ENCODE measurements at places on chromosomes 5 and 9.

DNA sequence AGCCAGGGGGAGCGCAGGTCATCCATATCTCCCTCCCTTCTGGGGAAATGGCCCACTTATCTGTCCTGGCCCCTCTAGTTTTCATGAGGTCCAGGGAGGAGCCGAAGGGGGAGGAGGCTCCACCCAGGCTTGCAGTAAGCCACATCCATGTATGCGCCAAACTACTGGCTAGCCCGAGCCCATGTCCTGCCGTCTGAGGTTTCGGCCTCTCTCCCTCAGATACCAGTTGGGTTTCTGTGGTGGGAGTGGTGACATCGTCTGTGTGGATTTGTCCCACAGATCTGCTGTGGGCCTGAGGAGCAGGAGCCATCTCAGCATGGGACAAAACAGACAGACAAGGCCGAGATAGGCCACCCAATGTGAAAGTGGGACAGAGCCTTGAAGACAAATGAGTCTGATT is 78.3 kb upstream of the ORM1 start:
- no peak for DNase-seq

DNA sequence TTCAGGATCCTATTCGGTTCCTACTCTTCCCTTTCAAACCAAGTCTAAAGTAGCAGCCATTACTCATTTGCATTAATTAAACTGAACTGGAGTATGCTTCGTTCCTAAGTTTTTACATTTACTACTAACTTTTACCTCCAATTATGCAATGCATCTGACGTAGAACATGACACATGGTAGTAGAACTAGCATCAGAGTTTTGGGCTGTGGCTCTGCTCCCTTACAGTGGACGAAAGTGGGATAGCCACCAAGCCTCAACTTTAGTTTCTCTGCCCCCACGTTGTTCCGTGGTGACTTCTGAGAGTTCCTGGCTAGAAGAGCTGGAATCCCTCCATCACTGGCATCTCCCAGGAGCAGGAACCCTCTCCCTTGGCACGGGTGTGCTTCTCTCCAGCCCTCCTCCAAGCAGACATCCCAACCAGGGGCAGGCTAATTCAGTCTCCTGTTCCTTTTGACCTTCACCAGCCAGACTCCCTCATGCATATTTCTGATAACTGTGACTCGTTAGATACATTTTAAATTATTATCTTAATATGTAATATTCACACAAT is 2.9 kb downstream of the IFNE start:
- DNase-seq, result no peak

DNA sequence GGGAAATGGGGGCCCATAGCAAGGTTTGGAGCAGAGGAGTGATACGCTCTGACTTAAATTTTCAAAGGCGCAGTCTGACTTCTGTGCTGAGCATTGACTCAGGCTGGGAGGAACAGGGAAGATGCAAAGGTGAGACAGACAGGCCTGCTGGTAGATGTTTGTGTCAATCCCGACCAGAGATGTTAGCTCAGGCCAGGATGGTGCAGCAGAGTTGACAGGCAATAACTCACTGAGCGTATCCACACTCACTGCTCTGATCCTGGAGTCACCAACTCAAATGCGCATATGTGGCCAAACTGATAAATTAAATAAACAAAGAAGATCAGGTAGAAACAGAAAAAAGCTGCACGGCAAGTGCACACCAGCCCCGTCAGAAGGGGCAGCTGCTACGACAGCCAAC is 95.3 kb downstream of the SPOCK1 start:
- no peak for DNase-seq

- DNase-seq, result no peak
Observed at GRCh38 chr9:17906176-17906840, 327.4 kb downstream of the SH3GL2 start.

GRCh38 chr5:337563-338130 is 16.1 kb downstream of the AHRR start:
- DNase-seq, result no peak

- peak; percentile 62 for DNase-seq
Observed at GRCh38 chr9:95143591-95144561, 173.6 kb downstream of the FANCC start.

GRCh38 chr9:13171261-13171660 is 108.2 kb downstream of the MPDZ start:
- DNase-seq, result no peak

DNA sequence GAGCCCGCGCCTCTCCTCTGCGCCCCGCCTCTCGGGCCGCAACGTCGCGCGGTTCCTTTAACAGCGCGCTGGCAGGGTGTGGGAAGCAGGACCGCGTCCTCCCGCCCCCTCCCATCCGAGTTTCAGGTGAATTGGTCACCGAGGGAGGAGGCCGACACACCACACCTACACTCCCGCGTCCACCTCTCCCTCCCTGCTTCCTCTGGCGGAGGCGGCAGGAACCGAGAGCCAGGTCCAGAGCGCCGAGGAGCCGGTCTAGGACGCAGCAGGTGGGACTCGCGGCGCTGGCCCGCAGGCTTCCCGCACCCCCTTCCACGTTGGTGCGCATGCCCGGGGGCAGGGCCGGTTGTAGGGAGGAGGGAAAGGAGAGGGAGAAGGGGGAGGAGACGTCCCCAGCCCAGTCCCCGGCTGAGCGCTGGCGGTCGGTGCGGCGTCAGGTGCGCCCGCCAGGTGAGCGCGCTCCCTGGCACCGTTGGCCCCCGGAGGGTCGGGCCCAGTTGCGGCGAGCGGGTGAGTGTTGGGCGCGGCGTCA is at the start of gene OCLN:
TSS of gene OCLN (plus strand) at position 400 of the 532 bp plus-strand sequence. CDS start 11,455 bp downstream, outside the sequence.
- DNase-seq, result no peak

GRCh38 chr5:53418409-53418808 is 62.0 kb upstream of the FST start:
- no peak for DNase-seq

DNA sequence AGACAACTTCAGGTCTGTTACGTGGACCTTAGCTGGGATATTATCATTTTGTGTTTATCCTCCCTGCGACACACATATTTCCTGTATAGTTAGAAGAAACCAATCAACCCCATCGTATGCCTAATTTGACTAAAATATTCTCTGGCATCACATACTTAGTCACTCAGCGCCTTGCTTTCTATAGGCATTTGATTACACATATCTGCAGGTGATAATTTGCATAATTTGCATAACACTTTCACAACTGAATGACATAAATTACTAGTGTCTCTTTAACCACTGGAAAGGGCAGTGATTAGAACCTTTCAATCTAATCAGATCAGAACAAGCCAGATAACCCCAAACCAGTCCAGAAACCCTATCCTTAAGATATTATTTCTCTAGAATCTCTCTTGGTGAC is 390.2 kb downstream of the TLR4 start:
- no peak for DNase-seq

GRCh38 chr9:70052768-70053167 is 9.1 kb downstream of the MAMDC2 start:
- no peak for DNase-seq

GRCh38 chr5:39455645-39456044 is 30.9 kb upstream of the DAB2 start:
- DNase-seq, result no peak

DNA sequence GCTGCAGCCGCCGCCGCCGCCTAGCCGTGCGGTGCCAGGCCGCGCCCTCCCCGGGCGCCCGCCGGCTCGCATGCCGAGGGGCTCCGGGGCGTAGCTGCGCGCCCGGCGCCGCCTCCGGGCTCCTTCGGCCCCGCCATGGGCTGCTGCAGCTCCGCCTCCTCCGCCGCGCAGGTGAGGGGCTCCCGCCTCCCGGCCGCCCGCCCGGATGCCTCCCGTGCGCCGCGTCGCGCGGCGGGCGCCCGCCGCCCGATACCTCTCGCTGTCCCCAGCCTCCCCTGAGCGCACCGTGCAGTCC is 230 bp downstream of the SLC44A1 start:
- DNase-seq, result no peak

DNA sequence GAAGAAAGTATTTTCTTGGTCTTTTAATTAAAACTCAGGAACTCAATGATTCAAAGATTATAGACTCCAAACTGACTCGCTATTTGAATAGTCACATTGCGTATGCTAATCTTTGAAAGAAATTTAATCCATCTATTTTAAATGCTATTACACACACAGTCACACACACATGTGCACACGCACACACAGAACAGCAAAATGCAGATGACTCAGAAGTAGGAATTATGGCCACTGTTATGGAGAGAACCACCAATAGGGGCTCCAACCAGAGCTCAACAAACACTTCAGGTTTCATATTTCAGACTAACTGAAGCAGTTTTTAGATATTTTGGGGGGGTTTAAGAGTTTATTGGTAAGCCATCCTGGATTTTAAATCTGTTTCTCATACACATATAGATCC is 1917.9 kb downstream of the EFNA5 start:
- no peak for DNase-seq

GRCh38 chr5:116575326-116576052 is 866 bp upstream of the SEMA6A start:
- no peak for DNase-seq

GRCh38 chr5:39314591-39314990 is 49.7 kb downstream of the C9 start:
- no peak for DNase-seq

GRCh38 chr5:91291628-91292569 is 91.2 kb downstream of the ARRDC3 start:
- DNase-seq, result no peak

DNA sequence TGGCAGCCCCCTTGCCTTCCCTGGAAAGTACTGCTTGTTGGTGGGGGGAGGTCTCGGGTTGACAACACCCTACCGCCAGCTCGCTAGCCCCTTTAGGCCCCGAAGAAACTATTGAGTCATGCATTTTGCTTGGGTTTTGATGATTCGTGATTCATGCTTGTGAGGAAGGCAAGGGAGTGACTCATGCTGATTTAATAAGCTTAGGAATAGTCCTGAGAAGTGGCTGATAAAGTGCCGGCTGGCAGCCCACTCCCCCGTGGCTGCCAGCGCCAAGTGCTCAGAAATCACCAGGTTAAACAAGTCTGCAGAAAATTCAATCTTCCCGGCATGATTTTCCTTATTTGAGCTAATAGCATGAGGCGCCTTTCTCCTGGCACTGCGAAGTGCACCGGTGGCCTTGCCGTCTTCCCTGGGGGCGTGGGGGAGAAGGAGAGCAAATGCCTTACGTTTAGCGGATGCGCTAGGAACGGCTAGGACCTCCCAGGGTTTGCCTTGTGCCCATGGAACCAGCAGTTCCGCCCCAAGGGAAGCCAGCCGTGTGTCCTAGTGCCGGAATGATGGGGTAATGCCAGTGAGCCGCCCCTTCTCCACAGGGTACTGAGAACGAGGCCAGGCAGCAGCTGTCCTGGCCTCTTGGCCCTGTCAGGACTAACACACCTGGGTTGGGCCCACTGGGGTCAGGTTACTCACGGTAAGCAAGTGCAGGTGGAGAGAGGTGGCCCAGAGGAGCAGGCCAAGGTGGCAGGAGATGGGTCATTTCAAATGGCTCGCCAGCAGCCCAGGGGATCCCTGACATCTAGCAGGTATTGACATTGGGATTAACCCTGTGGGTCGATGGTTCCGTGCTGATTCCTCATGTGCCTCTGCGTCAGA is 151.9 kb downstream of the MACROH2A1 start:
- no peak for DNase-seq

DNA sequence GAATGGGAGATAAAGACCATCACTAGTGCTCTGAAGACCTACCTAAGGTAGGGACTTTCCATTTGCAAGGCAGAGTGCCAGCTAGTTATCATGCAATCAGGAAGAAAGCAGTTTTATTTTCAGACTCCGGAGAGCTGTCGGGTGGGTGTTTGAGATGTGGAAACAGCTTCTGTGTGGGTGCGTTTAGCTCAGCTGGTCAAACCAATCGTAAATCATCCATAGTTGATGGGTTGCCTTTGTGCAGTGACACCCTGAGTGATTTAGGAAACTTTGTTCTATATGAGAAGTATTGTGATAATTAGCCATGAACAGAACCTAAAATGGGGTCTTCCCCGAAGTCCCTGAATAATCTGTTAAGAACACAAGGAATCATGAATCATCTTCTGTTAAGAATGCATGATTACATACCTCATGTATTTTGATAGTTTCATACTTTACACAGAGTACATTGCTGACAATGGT is 284.3 kb downstream of the ARHGAP26 start:
- no peak for DNase-seq

DNA sequence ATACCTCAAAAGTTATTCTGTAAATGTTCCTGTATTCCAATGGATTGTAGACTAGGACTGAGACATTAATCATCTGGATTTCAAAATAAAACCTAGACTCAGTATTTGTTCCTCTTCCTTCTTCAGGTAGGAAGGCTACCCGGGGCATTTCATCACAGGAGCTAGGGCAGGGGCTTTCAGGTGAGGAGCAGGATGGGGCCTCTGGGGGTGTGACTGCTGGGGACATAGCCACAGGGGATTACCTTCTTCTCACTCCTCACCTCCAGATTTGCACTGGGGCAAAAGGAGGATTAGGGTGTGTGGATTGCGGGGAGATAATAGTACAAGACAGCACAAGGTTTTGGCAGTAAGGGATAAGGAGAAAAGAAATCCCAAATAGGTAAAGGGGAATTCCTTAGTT is 37.9 kb upstream of the SRP19 start:
- no peak for DNase-seq

DNA sequence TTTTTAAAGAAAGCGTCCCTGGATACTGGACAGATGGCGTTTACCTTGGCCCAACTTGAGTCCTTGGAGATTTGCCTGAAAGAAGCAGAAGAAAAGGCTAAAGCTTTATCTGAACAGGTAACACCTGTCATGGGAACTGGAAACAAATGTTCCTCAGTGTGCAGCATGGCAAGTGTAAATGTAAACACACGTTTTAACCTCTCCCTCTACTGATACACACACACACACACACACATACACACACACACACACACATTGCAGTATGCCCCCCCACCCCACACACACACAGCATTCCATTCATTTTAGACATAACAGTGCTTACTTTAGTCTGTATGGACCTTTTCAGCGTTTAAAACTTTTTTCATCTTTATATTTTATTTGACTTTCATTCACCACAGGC is 51.1 kb downstream of the CCDC192 start:
- no peak for DNase-seq

DNA sequence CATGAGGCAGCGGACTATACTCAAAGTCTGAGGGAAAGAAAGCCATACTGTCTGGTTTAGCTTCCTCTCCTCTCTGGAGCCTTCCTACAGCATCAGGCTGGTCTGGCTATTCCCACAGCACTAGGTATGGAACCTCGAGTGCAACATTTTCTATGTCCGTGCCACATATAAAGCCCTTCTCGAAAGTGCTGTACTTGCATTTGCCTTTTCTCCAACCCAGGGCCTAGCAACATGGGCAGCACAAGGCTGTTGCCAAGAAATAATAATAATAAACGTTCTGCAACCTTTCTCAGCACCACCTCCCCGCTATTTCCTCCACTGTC is 804 bp downstream of the MED10 start:
- DNase-seq, result no peak

DNA sequence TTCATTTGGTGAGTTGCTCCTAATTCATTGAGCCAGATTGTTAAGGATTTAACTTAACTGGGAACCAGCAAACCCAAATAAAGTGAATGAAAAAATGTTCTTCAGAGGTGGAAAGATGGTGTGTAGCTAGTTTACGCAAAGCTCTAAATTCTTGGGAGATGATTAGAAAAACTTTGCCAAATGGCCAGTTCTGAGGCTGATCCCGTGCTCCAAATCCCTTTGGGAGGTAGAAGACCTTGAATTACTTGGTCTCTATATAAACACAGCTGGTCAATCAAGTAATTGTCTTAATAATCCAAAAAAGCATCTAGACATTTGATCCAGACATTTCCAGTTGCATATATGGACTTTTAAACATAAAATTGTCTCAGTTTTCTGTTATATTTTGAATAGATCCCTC is 11.4 kb downstream of the ACTL7B start:
- DNase-seq, result no peak

- no peak for DNase-seq
Observed at GRCh38 chr5:172801179-172801671, 30.2 kb upstream of the DUSP1 start.

- no peak for DNase-seq
Observed at GRCh38 chr5:10775646-10776045, 14.6 kb upstream of the DAP start.

GRCh38 chr9:119544492-119544891 is 175.3 kb upstream of the BRINP1 start:
- DNase-seq, result no peak

Data from left renal pelvis (tissue), 4 donors.